ENCODE measurements at places on chromosomes 11 and 22.

GRCh38 chr11:65858681-65859087 lies 704 bp upstream of the CFL1 start:
- no peak for DNase-seq

- no peak for DNase-seq
Observed at GRCh38 chr11:113705871-113706655, at the start of gene TMPRSS5. TSS of gene TMPRSS5 (minus strand) at chr11:113706308. CDS start at chr11:113706224, 84 bp downstream.

GRCh38 chr22:37329238-37330140 lies 47.2 kb downstream of the CYTH4 start:
- no peak for DNase-seq

DNA sequence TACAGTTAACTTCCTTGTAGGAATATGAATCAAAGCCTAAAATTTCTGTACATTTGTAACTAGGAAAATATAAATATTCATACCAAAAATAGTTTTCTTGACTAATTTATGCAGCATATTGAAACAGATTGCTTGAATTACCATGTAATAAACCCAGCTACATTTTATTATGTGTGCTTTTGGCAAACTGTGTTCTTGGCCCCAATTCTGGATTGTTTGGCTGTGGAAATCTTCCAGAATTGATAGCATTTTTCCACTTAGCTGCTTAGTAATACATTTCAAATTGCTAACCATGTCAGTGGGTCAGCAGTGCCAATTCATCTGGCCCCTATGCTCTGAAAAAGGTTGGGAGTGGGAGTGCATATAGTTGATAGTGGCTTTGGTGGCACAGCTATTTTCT lies 32.3 kb downstream of the PDHX start:
- no peak for DNase-seq

DNA sequence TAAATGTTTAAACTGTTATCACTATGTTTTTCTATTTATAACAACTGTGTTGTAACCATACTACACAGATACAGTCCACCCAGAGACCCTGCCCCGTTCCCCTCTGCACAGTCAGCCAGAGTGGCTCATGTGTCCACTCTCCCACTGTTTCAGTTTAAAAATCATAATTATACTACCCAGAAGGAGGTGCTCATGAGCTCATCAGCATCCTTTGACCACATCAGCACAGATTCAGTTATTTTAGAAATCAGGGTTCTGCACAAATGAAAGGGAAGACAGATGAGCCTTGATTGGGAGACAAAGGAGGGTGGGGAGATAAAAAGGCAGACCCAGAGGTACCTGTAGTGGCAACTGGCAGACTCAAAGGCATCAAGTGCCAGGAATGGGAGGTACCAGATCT lies 124.3 kb downstream of the RCN1 start:
- no peak for DNase-seq

- no peak for DNase-seq
Observed at GRCh38 chr11:2662430-2663299, 37.1 kb downstream of the KCNQ1OT1 start.

- no peak for DNase-seq
Observed at GRCh38 chr11:64206457-64207255, at the start of gene FERMT3. TSS of gene FERMT3 (plus strand) at chr11:64206721. CDS start at chr11:64207365, 644 bp downstream.

Measured in activated naive CD4-positive, alpha-beta T cell (primary cell).